ENCODE measurements at places on chromosomes 16 and 17.

DNA sequence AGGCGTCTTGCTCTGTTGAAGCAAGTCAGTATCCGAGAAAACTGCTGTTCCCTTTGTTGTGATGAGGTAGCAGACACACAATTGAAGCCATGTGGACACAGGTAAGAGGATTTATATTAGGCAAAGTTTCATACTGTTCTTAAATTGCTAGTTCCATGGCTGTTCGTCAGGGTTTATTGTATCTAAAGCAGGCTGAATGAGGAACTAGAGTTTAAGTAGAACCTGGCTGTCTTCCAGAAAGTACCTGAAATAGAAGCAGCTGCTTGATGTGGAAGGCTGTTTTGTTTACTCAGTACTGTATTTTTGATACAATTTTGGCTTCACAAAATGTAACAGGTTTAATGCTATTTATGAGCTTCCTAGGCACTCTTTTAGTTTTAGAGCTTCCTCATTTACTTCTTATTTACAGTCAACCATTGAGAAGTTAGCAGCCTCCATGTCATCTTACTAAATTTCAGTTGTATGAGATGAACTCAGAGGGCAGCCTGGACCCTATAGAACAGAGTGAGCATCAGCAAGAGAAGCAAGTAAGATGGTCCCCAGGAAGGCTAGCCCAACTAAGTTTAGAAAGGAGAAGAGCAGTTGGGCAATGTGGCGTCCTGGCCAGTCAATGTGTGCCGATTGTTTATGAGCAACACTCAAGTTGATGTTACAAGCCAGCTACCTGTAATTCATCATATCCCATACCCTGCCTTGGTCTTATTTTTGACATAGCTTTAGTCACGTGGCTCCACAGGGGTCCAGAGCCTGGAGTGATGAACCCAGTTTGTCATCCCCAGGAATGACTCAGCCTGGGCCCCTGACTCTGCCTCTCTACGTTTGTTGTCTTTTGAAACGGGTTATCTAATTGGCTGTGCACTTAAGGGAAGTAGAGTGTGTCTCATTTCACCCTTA is 9.7 kb upstream of the ARL2BP start:
- no peak for DNase-seq

DNA sequence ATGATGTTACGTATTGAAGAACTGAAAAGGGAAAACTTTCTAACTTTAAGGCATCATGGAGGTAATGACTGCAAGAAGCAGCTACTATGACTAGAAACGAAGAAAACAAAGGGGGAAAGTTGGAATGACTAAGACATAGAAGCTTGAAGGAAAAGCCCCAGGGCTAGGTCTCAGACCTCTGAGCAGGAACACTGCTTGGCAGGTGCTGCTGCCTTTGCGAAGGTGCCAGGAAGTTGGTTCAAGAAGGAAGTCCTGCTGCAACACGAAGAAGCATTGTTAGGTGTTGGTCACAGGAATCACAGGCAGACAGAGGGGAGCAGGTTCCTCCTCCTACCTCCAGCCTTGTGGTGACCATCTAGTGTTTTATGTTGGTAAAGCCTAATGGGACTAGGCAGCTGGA is 48.1 kb upstream of the HS3ST4 start:
- no peak for DNase-seq

GRCh38 chr16:1630450-1631213 is 18.5 kb downstream of the CRAMP1 start:
- no peak for DNase-seq

GRCh38 chr17:48391444-48391843 is 38.6 kb downstream of the SKAP1 start:
- DNase-seq, result no peak

- DNase-seq, result no peak
Observed at GRCh38 chr16:55476625-55477533, 2.1 kb upstream of the MMP2 start.

GRCh38 chr16:14545346-14545884 is 84.6 kb downstream of the PARN start:
- no peak for DNase-seq

- DNase-seq, result no peak
Observed at GRCh38 chr17:75864448-75864871, 9.3 kb upstream of the WBP2 start.

- DNase-seq, result no peak
Observed at GRCh38 chr17:70278844-70279462, 109.6 kb downstream of the KCNJ2 start.

- DNase-seq, result no peak
Observed at GRCh38 chr17:68783861-68784260, 171.3 kb downstream of the ABCA8 start.

- no peak for DNase-seq
Observed at GRCh38 chr17:79887451-79887991, 48.3 kb upstream of the CBX4 start.

- no peak for DNase-seq
Observed at GRCh38 chr16:63323722-63324705, 1287.8 kb upstream of the CDH8 start.

- DNase-seq, result no peak
Observed at GRCh38 chr17:10290041-10290440, 82.8 kb downstream of the MYH13 start.

DNA sequence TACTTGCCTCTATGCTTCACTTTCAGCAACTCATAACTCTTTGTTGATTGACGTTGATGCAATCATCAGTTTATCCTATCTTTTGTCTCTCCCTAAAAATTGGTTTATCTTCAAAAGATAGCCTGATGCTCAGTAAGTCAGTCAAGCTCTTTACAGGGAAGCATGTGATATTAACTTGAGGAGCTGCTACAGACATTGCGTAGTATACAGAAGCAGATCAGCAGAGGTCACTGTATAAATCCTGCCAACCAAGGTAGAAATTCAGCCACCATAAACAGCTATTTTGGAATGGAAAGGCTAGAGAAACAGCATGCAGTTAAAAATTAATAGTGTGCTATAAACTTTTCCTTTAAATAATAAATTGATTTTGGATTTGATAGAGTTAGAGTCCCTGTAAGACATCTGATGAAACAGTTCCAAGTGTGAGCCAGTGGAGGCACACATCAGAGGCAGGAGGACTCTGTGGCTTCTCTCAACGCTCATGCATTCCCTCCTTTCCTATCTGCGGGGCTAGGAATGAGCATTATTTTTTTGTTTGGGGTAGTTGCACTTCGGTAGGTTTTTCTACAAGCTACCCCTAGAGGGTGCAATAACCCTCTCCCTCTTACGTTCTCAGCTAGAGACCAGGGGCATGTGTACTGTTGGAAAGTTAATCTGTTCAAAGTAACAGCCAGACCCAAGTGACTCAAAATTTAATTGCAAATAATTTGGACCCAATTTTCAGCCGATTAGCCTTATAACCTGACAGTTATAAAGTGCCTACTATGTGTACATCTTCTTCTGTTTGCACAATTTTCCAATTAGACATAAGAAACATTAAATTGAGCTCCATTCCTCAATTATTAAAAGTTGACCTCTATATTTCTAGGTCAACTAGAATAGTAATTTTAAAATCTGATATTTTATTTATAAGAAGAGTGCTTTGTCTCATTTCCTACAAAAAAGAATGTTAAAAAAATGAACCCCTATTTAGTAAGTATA is 647.7 kb upstream of the SOX9 start:
- no peak for DNase-seq

DNA sequence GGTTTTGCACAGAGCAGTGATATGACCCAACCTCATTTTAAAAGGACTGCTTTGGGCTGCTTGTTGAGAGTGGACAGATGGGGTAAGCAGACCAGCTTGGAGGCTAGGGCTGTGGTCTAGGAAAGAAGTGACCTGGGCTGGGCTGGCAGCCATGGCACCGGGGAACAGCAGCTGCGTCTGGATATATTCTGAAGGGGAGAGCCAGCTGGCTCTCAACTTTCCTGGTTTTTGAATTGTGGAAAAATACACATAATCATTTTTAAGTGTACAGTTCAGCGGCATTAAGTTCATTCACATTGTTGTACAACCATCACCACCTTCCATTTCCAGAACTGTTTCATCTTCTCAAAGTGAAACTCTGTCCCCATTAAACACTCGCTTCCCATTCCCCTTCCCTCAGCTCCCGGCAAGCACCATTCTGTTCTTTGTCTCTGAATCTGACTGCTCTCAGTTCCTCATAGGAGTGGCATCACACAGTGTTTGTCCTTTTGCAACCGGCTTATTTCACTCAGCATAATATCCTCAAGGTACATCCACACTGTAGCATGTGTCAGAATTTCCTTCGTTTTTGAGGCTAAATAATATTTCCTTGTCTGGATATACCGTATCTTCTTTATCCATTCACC is 113.2 kb downstream of the SPECC1 start:
- DNase-seq, result no peak

DNA sequence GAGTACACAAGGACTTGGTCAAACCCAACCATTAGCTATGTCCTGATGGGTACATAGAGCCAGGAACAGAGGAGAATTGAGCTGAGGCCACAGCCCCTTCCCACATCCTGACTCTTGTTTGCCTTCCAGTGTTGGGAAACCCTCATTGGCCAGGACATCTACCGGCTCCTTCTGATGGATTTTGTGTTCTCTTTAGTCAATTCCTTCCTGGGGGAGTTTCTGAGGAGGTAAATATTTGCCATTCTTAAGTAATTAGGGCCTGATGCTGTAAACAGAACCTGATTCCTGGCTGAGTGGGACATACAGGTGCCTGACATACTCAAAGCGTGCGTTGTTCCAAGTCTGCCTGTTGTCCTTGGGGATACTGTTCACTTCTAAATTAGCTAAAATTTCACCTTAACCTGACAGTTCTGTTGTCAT is 42.6 kb downstream of the GDE1 start:
- no peak for DNase-seq

DNA sequence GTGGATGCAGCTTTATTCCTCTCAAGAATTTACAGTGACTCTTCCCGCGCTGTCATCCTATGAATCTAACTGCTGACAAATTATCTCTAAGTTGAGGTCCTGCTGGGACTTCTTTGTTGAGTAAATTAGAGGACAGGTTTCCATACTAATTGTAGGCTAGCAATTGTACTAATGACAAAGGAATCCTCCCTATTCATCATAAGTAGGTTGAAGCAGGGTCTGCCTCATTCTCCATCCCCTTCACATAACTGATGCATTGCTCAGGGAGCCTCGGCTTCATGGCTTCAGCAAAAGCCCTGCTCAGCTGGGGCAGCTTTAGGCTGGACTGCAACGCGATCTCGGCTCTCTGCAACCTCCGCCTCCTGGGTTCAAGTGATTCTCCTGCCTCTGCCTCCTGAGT is 83.1 kb upstream of the IRX6 start:
- DNase-seq, result no peak

DNA sequence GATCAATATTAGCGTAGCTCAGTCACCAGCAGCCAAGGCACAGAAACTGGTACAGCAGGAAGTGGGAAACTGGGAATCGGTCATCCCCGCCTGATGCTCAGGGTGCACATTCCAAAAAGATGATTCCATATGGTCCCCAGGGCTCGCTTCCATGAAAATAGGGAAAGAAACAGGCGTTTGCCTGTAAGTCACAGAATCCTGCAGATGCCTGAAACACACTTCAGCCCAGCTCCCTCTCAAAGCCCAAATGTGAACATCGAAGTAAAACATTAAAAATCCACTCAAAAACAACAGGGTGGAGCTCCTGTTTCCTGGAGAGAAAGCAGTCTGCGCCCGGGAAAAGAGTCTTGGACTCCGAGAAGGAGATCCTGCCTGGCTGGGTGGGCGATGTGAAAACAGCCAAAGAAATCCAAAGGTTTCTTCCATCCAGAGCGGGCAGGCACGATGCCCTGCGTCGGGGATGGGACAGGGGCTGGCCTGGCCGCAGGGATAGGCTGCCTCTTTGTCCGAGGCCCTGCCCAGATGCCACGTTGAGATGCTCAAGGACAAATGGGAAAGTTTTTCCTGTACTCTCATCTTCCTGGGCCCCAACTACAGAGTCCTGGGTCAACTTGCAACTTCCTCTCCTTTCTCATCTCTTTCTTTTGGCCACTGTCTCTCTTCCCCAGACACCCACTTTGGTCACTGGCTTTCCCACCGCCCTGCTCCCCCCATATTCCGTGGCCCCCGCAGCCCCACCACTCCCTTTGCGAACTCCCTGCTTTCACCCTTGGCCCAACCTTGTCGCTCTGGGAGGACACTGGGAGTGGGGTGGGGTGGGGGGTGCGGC is 743 bp downstream of the WIPI1 start:
- no peak for DNase-seq

- no peak for DNase-seq
Observed at GRCh38 chr16:31400191-31400590, 7.1 kb downstream of the ITGAD start.

- no peak for DNase-seq
Observed at GRCh38 chr16:31404353-31405064, 11.4 kb downstream of the ITGAD start.

DNA sequence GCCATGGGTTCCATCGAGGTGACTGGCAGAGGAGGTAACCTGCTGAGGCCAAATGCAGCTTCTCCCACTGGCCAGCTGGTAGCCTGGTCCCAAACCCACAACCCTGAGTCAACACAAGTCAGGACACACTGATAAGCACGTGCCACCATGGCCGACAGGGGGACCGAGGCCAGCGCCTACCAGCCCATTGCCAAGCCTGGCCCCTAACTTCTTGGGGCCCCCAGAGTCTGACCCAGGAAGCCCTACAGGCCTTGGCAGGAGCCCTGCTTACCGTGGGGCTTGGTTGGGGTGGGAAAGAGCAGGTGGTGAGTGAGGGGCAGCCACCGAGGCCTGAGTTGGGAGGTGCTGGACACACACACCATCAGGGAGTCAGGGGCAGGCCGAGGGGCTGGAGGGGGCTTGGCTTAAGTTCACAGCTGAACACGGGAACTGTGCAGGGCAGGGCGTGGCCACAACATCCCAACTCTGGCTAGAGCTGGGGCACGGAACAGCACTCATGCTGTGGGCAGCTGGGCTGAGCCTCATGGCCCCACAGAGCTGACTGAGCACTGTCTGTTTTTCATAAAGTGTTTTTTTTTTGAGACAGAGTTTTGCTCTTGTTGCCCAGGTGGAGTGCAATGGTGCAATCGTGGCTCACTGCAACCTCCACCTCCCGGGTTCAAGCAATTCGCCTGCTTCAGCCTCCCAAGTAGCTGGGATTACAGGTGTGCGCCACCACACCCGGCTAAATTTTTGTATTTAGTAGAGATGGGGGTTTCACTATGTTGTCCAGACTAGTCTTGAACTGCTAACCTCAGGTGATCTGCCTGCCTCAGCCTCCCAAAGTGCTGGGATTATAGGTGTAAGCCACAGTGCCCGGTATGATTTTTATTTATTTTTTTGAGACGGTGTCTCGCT is 5.5 kb downstream of the MRPL28 start:
- no peak for DNase-seq

DNA sequence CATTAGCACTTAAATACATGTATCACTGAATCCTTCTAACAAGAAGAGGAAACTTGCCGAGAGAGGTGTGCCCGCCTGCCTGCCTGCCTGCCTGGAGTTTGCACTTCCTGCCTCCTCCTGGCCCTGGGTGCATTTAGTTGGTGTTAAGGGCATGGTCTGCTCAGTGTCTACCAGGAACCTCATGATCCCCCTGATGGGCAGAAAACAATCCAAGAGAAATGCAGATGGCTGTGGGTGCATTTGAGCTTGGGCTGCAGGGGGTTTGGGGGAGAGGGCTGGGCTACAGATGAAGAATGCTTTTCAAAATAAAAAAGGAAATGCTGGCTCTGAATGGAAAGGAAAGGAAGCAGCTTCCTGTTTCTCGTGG is 10.1 kb downstream of the KSR1 start:
- no peak for DNase-seq
